ENCODE measurements at places on chromosomes 11 and 22.
A peak's percentile ranks its signal among the peaks of the same experiment; 100 is the strongest.

DNA sequence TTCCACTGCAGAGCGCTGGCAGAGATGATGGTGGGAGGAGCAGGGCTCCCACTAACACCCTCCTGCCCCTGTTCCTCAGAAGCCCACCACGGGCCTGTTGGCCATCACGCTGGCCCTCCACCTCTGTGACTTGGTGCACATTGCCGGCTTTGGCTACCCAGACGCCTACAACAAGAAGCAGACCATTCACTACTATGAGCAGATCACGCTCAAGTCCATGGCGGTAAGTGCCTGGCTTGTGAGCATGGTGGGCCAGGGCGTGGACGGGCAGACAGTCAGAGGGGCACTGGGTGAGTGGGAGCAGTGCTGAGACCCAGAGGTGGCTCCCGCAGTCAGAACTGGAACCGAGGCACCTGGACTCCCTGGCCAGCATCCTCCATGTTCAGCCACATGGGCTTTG lies 57.9 kb downstream of the ST3GAL4 start:
- DNase-seq: no peak

DNA sequence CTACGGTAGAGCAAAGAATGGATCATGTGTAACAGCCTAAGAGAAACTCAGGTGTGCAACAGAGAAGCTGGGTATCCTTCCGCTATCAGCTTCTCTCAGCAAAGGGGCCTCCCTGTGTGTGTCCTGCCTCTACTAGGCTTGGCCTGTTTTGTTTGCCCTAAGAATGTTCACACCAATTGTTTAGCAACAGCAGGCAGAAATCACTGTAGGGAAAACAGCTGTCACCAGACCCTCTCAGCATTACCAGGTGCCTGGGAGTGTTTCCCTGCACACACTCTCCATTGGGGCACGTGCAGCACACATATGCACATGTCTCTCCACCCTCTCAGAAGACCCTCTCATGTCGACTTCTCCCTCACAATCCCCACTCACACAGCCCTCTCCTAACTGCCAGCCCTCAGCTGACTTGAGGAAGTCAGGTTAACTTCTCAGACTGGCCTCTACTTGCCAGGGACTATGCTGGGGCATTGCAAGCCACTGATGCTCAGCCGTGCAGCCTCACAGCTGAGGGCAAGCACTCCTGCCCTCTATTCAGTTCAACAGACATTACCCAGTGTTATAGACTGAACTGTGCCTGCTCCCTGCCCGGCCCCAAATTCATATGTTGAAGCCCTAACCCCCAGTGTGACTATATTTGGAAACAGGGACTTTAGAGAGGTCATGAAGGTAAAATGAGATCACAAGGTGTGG lies 97.6 kb downstream of the TRIM29 start:
- no peak for DNase-seq

- DNase-seq: peak; percentile 53
Observed at GRCh38 chr22:23591201-23591791, 11.2 kb upstream of the IGLL1 start.

DNA sequence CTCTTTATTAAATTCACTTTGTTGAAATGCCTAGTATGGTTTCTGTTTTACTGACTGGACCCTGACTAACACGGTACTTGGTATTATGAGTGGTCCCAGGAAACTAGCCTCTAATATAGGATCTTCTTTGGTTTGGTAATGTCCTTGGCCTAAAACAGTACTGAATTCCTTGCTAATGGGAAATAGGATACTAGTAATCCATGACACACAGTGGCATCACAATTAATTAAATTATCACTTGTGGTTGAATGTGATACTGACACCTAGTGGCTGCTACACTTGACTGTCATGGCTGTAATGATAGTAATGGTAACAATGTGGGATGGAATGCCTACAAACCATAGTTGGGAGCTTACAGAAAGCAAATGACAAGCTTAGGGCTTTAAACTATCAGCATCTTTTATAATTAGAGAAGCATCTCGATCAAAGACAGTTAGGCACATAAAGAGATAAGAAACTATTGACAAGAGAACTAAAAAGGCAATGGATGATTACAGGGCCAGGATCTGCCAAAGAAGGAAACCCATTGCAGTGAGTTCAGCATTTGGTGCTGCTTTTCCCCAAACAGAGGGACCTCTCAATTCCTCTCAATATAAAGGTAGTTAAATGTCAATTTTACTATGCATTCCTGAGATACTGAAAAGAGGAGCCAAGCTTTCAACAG lies 8.6 kb downstream of the DNHD1 start:
- DNase-seq: no peak
